H1 (cell line): ENCODE measurements at places on chromosomes 12 and 14. TPM values are rescaled to one million over a fixed set of nuclear protein-coding genes. Genes with fewer than 3 reads are reported as not detected.

DNA sequence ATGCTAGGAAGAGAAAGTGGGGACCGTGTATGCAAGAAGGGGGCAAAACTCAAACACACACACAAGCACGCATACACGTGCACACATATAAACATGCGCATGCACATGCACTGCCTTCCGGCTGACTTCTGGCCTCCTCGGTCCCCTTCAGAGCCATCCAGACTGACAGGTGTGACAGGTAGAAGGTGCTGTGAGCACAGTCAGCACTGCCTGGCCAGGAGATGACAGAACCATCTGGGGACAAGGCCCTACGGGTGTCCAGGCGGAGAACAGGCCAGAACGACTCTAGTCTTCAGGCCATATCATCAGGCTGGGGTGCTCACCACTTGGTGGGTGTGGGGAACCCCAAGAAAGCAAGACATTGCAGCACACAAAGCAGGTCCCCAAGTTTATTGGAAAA lies 7.3 kb downstream of the KRT83 start:
- no peaks in the 10 kb centered on the region for H3K4me1 ChIP-seq
- H3K27me3 ChIP-seq: peaks cover 5% of the 10 kb centered on the region
- H3K27ac ChIP-seq: no peak overlapping the region
- no peak for DNase-seq
- no peaks in the 10 kb centered on the region for H3K36me3 ChIP-seq

DNA sequence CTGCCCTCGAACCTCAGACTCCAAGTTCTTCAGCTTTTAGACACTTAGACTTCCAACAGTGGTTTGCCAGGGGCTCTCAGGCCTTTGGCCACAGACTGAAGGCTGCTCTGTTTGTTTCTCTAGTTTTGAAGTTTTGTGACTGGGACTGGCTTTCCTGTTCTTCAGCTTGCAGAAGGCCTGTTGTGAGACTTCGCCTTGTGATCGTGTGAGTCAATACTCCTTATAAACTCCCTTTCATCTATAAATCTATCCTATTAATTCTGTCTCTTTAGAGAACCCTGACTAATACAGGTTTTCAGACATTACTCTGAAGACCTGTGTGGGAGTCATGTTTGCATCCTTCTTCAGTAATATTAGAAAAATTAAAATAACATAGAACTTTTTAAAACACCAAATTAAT lies 289.1 kb downstream of the RMST start:
- no peak overlapping the region for H3K27ac ChIP-seq
- peaks cover 4% of the 10 kb centered on the region for H3K4me1 ChIP-seq
- no peaks in the 10 kb centered on the region for H3K27me3 ChIP-seq

Gene ATP5F1B
- total RNA-seq: 900 and 930 TPM in 2 replicates

DNA sequence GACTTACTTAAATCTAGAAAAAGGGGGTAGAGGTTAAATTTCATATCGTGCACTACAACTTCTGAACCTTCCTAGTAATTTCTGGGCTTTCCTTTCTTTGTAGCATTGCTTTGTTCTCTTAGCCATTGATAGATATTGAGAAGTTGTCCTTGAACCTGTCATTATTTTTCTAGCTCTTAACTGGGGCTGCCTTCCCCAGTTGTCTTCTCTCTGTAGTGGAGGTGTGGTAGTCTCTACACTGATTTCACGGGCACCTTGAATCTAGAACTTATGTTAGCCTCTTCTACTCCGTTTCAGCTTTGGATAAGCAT lies 504.0 kb downstream of the PCNX1 start:
- H3K4me1 ChIP-seq: peaks cover 3% of the 10 kb centered on the region
- no peaks in the 10 kb centered on the region for H3K27me3 ChIP-seq
- DNase-seq: no peak
- H3K36me3 ChIP-seq: no peaks in the 10 kb centered on the region
- no peak overlapping the region for H3K4me3 ChIP-seq

GRCh38 chr12:46071769-46072624 lies 81.6 kb upstream of the SCAF11 start:
- no peaks in the 10 kb centered on the region for H3K27me3 ChIP-seq
- H3K36me3 ChIP-seq: no peaks in the 10 kb centered on the region
- H3K4me1 ChIP-seq: no peaks in the 10 kb centered on the region
- peak; percentile 46 for DNase-seq
- H3K4me3 ChIP-seq: no peak overlapping the region

- H3K36me3 ChIP-seq: no peaks in the 10 kb centered on the region
- no peaks in the 10 kb centered on the region for H3K4me1 ChIP-seq
- no peak overlapping the region for H3K4me3 ChIP-seq
- H3K27me3 ChIP-seq: no peaks in the 10 kb centered on the region
Observed at GRCh38 chr14:74567219-74567618, 44.8 kb downstream of the LTBP2 start.

Gene CCDC196
- total RNA-seq: not detected in 2 replicates

- H3K4me3 ChIP-seq: no peak overlapping the region
- H3K4me1 ChIP-seq: no peaks in the 10 kb centered on the region
- no peak overlapping the region for H3K27ac ChIP-seq
- H3K27me3 ChIP-seq: no peaks in the 10 kb centered on the region
- no peak for DNase-seq
Observed at GRCh38 chr14:59455411-59455810, 9.8 kb downstream of the GPR135 start.

GRCh38 chr12:79959484-79959883 lies 24.6 kb upstream of the PPP1R12A start:
- no peak for DNase-seq
- no peaks in the 10 kb centered on the region for H3K27me3 ChIP-seq
- H3K4me1 ChIP-seq: no peaks in the 10 kb centered on the region
- no peaks in the 10 kb centered on the region for H3K36me3 ChIP-seq
- no peak overlapping the region for H3K27ac ChIP-seq

Gene APEX1
- 384 and 404 TPM in 2 replicates for total RNA-seq

- DNase-seq: no peak
- no peak overlapping the region for H3K27ac ChIP-seq
- no peaks in the 10 kb centered on the region for H3K27me3 ChIP-seq
- H3K4me1 ChIP-seq: no peaks in the 10 kb centered on the region
- H3K4me3 ChIP-seq: no peak overlapping the region
Observed at GRCh38 chr14:52380294-52380693, 66.2 kb downstream of the PTGER2 start.

- no peaks in the 10 kb centered on the region for H3K27me3 ChIP-seq
- DNase-seq: no peak
Observed at GRCh38 chr14:69068744-69069421, 84.0 kb downstream of the DCAF5 start.

GRCh38 chr14:92397953-92398564 lies 75.1 kb downstream of the SLC24A4 start:
- DNase-seq: no peak
- no peaks in the 10 kb centered on the region for H3K36me3 ChIP-seq
- H3K4me3 ChIP-seq: no peak overlapping the region
- no peaks in the 10 kb centered on the region for H3K27me3 ChIP-seq
- no peak overlapping the region for H3K27ac ChIP-seq
- peaks cover 9% of the 10 kb centered on the region for H3K4me1 ChIP-seq

Gene LRRC10
- not detected in 2 replicates for total RNA-seq

DNA sequence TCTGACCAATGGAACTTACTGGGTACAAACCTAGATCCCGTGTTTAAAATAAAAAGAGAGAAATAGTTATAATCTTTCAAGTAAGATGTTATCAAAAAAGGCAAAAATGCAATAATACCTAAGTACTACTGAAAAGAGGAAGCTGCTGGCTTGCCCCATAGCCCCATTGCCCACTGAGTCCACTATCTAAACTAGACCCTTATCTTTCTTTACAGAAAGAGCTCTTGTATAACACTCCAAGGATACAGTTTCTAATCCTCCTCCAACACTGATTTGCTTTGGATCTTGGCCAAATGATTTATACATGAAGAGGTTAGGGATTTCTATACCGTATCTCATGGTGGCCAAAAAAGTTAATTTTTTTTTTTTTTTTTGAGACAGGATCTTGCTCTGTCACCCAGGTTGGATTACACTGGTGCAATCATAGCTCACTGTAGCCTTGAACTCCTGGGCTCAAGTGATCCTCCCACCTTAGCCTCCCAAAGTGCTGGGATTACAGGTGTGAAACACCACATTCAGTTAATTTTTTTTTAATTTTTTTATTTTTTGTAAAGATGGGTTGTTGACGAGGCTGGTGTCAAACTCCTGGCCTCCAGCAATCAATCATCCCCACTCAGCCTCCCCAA lies 2.6 kb downstream of the GXYLT1 start:
- no peak overlapping the region for H3K27ac ChIP-seq
- no peak overlapping the region for H3K4me3 ChIP-seq
- H3K27me3 ChIP-seq: no peaks in the 10 kb centered on the region
- DNase-seq: no peak
- H3K4me1 ChIP-seq: peaks cover 12% of the 10 kb centered on the region
